Heart right ventricle (tissue), 16 donors: ENCODE measurements at places on chromosomes 13 and 19.
A peak's percentile ranks its signal among the peaks of the same experiment; 100 is the strongest.

- no peak for DNase-seq
Observed at GRCh38 chr13:91546900-91547299, 148.5 kb downstream of the GPC5 start.

DNA sequence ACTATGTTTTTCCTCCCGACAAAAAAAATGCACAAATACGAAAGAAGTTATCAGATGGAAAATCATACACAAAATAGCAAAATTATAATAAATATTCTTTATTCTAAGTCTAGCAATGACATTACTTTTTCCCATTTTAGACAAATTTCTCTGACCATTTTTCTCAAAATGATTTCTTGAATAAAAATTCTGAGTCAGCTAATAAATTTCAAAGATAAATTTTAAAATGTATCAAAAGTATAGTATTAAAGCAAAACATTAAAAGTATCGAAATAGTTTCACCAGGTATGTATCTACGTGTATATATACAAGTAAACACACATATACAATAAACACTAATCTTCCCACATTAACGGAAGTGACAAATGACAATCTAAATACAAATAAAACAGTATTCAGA is 8.9 kb downstream of the ZC3H13 start:
- no peak for DNase-seq

DNA sequence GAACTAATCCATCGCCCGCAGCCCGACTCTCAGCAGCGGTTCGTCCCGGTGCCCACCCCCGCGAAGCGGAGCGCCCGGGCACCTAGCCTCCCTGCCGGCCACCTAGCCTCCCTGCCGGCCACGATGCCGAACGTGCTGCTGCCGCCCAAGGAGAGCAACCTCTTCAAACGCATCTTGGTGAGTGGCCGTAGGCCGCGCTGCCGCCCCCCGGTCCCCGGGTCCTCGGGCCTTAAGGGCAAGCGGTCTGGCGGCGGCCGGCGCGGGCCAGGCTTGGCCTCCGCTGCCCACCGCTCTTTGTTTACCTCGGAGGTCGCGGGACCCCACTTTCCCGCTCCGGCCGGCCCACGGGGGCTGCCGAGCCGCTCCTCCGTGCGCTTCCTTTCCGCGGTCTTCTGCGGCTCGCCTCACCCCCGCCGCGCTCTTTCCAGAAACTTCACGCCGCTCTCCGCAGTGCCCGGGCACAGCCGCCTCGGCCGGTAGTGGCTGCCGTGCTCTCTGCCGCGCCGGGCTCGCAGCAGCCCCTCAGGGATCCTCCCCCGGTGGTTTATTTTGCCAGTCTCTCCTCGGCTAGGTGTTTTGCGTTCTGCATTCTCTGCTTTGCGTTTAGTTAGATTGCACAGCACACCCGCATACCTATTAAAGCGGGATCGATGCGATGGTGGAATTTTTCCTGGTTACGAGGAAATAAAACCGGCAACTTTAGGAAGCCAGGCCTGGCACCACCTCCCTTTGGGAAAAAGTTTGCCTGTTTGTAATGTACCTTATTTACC is 524 bp downstream of the NAA16 start:
- DNase-seq = peak; percentile 22

GRCh38 chr19:5395556-5395955 is 54.9 kb upstream of the PTPRS start:
- no peak for DNase-seq

DNA sequence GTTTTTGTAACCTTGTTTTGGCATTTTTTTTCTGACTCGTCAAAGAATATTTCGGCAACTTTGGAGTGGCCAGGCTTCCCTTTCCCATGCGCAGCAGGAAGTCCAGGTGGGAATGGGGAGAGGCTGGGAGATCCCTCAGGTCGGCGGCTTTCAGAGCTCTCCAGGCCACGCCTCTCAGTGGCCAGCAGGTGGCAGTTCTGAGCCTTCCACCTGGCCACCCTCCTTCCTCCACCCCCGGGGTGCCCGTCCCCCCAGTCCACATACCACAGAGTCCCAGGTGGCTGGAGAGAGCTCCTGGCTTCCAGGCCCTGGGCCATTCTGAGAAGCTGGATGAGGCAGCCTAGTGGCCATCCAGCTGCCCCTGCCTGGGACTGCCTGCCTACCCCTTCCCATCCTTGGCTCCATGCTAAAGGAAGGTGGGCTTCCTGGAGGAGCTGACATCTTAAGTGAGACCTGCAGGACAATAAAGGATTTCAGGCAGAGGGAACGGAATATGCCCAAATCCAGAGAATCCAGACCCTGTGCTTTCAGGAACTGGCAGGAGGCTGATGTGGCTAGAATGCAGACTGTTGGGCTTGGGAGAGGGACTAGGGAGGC is 46.3 kb downstream of the CCNE1 start:
- DNase-seq = no peak

GRCh38 chr19:45632468-45633196 is 6.6 kb downstream of the EML2 start:
- DNase-seq = peak; percentile 74

- no peak for DNase-seq
Observed at GRCh38 chr13:64471916-64472315, 2758.2 kb downstream of the PCDH9 start.

GRCh38 chr19:35363001-35363590 is 4.8 kb downstream of the FFAR3 start:
- no peak for DNase-seq

DNA sequence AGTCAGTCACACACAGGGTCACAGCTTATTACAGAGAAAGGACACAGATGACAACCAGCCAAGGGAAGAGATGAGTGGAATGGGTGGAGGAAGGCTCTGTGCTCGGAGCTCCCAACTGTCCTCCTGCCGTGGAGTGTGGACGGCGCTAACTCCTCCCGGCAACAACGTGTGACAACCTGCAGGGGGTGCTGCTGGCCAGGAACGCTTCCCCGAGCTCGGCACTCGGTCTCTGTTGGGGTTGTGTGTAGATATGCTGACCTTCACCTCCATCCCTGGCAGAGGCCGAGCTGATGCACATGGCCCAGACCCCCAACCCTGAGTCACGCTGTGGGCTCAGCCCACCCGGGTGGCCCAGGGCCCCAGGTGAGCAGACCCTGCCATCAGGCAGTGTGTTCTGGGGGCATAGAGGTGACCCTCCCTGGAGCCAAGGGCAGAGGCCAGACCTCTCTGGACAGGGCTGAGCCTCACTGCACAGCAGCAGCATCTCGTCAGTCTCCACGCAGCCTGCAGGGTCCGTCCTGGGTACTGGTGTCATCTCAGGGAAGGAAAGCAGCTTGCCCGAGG is 14.1 kb downstream of the ZNF444 start:
- peak; percentile 36 for DNase-seq

- no peak for DNase-seq
Observed at GRCh38 chr19:42480335-42481095, 37.8 kb upstream of the CXCL17 start.

DNA sequence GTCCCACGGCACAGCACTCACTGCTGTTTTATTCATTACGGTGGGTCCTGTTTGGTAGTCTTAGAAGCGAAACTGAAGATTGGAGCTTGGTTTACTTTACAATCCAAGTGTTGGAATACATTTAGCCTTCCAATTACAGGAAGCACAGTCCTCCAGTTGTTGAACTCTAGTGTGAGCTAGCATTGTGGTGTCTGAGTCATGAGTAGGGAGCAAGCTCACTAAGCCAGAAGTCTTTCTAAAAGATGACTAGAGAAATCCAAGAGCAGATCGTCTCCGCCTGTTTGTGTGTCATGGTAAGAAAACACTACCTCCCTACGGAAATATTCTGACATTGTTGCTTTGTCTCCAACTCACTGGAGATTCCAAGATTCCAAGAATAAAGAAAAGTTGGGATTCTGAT is 10.1 kb upstream of the SHISA2 start:
- DNase-seq = no peak

DNA sequence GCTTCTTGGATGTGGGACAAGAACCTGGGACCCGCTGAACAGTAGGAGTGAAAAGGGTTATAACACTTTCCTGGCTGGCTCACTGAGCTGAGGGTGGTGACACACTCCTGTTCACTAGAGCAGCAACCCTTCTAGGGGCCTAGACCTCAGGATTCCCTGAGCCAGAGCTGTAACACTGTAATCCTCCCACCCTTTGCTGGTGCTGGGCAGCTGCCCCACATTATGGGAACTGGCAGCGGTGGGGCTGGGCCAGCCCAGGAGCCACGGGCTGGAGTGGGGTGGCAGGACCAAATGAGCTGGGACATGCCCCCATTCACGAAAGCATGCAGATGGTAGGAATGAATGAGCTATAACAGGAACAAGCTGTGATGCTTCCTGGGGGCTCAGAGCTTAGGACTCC is 110.6 kb downstream of the B3GLCT start:
- no peak for DNase-seq

GRCh38 chr19:18648973-18649315 is 12.1 kb downstream of the KLHL26 start:
- DNase-seq = no peak

DNA sequence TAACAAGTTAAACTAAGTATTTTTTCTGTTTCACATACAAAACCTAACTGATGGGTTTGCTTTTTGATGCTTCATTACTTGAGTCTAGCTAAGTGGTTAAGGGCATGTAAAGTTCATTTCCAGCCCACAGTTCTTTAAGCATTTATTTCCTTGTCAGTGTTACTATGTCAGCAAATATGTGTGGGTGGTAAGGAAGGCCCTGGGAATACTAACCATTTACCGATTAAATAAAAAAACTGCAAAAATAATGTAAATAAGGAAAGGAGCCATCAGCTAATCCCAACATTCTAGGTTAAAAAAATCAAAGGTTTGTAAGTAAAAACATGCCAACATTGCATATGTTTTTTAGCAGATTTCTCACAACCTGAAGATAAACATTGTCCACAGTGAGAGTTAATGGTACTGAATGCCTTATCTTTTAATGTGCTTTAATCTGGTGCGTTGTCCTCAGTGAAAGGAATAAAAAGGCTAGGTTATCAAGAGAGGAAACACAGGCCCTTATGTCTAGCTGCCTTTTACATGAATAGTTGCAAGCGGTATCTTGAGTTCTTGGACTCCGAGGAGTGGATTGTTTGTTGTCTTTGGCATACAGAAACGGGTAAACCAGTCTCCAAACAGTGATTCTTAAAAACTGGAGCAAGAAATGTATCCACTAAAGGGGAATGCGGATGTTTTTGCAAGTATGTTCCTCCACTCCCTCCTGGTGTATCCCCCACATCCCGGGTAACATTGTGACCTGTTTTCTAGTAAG is 949.6 kb upstream of the SLC10A2 start:
- DNase-seq = no peak

DNA sequence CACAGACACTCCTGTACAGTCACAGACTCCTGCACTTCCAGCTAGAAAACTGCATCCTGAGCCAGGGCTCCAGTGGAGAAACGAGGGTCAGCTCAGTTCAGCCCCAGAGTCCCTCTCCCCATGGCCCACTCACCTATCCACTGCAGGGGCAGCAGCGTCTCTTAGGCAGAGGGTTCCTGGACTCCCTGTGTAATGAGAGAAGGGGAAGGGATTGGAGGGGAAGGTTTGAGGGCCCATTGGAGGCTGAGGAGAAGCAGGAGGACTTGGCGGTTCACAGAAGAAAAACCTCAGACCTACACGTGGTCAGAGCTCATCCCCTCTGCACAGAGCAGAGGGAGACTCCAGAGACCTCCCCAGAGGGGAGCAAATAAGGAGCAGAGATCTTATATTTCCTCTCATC is 9.2 kb upstream of the CEACAM18 start:
- DNase-seq = no peak

DNA sequence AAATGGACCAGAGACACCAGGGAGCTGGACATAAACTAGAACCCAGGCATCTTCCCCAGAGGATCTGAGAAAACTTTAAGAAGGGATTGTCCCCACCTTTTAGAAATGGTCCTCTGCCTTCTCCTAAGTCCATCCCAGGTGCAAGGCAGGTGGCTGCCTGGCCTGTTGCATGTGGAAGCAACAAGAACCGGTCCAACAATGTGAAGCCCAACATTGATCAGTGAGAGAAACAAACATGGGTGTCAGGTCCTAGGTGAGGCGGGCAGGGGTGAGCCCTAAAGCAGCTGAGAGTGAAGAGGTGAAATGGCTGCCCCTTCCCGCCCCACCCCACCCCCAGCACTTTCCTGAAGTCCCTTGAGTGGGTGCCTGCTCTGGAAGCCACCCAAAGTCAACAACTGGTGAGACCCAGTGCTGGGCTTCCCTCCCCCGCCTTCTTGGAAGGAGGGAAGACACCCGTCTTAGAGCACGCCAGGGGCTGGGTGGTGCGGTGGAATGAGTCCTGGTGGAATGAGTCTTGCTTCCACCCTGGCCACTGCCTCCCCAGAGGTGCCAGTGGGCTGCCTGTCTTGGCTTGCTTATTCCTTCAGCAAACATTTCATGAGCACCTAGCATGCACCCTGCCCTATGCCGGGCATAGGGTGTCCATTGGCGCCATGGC is 1.7 kb downstream of the AP1M1 start:
- no peak for DNase-seq

GRCh38 chr13:100403675-100404074 is 184.9 kb downstream of the GGACT start:
- no peak for DNase-seq

GRCh38 chr13:74246487-74246886 is 112.3 kb upstream of the KLF12 start:
- DNase-seq = no peak

- no peak for DNase-seq
Observed at GRCh38 chr19:4390567-4391305, 9.6 kb downstream of the SH3GL1 start.

DNA sequence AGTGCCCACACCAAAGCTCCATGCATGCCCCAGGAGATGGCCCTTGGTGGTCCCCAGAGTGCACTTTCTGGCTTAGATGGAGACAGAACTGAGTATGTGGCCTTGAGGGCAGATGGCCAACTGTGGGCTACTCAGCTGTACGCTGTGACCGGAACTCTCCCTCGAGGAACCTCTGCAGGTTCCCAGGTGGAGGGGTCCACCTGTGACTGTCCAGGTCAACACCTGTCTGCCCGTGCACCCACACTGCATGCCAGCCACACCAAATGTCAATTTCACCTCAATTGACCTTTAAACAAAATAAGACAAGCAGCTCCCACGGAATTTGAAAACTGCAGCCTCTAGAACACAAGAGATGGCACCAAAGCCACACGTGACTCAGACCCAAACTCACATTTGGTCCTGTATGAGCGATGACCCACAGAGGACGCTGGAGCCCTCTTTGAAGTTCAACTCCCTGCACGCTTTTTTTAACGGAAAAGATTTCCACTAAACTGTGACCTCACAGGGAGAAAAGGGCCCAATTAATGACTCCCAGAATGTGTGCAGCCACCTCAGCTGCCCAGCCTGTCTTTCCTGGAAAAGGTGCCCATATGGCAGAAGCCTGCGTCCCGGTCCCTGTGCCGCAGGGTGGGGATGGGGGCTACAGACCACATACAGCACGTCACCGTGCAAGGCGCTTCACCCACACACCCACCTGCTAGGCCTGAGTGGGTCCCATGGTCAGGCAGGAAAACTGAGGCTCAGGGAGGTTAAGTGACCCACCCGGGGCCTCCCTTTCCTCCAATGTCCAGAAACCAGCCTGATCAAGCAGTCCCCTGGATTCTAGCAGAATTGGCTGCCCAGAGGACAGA is 47.7 kb downstream of the KLF2 start:
- DNase-seq = no peak

GRCh38 chr13:114104655-114105520 is 27.5 kb downstream of the RASA3 start:
- DNase-seq = no peak

DNA sequence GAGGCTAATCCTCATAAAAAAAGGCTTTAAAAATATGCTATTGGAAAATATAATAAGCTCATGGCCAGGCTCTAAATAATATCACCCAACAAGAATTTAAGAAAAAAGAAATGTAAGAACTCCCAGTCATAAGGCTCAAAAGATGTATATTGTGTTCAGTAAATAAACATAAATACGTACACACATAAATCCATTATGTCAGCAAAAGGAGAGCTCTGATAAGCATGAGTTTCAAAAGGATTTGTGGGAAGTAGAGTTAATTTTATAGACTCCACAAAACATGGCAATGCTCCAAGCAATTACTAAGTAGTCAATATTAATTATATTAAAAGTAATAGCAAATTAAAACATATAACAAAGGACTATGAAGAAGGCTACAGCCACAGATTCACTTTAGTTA is 37.3 kb upstream of the TRPC4 start:
- no peak for DNase-seq
